ENCODE measurements at places on chromosomes 11 and 22.

- DNase-seq, result no peak
Measured at GRCh38 chr11:134751031-134751585, 339.1 kb upstream of the B3GAT1 start.

GRCh38 chr11:129880311-129880710 is 15.1 kb downstream of the NFRKB start:
- no peak for DNase-seq

- no peak for DNase-seq
Measured at GRCh38 chr11:20937826-20938225, 268.4 kb downstream of the NELL1 start.

GRCh38 chr11:117313091-117313490 is 3.0 kb downstream of the BACE1 start:
- DNase-seq, result no peak

- no peak for DNase-seq
Measured at GRCh38 chr11:112113539-112114457, 27.1 kb downstream of the SDHD start.

DNA sequence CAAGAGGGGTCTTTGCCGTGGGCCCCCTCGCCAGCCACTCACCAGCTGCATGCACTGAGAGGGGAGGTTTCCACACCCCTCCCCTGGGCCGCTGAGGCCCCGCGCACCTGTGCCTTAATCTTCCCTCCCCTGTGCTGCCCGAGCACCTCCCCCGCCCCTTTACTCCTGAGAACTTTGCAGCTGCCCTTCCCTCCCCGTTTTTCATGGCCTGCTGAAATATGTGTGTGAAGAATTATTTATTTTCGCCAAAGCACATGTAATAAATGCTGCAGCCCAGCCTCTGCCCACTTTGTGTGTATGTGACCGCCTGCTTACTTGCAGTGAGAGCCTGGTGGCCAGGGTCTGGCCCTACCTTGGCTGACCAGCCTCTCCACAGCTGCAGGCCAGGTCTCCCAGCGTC is 2.8 kb upstream of the CRACR2B start:
- DNase-seq, result no peak

- DNase-seq, result no peak
Measured at GRCh38 chr11:16239141-16240105, 116.9 kb downstream of the SOX6 start.

DNA sequence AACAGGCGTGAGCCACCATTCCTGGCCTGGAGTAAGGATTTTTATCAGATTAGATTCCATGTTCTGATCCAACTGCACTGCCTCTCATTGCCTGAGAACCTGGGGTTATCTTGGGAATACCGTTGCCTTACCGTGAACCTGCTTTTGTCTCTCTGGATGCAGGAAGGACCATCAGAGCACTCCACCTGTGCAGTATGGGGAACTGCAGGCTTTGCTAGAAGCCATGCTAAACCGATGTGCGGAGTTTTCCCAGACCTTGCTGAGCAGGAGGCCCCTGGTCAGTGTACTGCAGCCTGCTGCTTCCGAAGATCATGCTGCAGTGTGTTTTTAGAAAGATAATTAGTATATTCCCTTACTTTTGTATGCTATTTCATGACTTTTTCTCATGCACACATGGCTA is 43.6 kb downstream of the MEI1 start:
- DNase-seq, result no peak

- DNase-seq, result peak; percentile 36
Measured at GRCh38 chr11:762421-763072, 14.7 kb downstream of the GATD1 start.

DNA sequence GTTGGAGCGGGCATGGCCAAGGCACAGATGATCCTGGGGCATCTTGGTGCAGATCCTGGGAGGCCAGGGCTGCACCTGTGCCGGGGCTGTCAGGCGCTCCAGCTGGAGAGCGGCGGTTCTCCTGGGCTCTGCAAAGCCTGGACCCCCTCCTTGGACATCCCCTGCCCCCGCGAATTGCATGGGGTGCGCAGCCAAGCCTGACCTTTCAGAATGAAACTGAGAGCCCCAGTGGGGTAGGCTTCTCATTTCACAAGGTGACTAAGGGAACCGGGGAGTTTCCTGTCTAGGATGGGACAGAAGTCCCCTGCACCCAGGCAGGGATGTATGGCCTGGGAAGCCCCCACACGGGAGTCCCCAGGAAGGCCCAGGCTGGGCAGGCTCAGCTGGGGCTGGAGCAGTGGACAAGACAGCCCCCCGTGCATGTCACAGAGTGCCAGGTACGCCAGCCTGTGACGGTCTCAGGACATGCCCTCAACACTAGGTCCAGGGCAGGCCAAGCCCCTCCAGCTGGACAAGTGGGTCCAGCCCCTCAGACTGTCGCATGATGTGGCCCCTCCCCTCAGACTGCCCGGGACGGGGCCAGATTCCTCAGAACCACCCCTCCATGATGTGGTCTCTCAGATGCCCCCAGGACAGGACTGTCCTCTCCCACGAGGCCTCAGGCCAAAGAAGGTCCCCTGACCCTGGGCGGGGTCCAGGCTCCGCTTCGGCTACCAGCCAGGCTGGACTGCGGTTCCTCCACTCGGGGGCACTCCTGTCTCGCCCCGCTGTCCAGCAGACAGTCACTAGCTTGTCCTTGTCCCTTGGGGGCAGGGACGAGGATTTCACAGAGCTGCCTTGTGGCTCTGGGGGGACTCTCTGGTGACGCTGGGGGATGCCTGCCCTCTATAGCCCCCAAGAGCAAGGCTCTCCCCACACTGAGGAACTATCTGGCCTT is 2.3 kb downstream of the LSP1 start:
- no peak for DNase-seq

- peak; percentile 59 for DNase-seq
Measured at GRCh38 chr22:38843657-38844314, at the start of gene NPTXR. TSS of gene NPTXR (minus strand) at chr22:38844028.

DNA sequence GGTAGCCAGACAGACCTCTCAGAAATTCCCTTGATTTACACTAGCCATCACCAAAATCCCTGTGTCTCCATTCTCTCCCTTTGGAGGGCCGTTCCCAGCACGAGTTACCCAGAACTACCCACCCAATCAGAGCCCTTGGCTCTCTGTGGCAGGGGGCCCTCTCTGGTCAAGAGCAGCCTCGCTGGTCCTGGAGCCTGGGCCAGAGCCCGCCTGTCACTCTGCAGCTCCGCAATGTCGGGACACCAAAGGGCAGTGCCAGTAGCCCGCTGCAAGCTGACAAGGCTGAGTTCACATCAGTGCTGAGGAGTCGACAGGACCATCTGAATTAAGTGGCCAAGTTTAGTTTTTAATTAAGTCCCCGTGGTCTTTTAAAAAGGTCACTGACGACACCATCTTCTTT is 241.6 kb downstream of the ST3GAL4 start:
- DNase-seq, result no peak

DNA sequence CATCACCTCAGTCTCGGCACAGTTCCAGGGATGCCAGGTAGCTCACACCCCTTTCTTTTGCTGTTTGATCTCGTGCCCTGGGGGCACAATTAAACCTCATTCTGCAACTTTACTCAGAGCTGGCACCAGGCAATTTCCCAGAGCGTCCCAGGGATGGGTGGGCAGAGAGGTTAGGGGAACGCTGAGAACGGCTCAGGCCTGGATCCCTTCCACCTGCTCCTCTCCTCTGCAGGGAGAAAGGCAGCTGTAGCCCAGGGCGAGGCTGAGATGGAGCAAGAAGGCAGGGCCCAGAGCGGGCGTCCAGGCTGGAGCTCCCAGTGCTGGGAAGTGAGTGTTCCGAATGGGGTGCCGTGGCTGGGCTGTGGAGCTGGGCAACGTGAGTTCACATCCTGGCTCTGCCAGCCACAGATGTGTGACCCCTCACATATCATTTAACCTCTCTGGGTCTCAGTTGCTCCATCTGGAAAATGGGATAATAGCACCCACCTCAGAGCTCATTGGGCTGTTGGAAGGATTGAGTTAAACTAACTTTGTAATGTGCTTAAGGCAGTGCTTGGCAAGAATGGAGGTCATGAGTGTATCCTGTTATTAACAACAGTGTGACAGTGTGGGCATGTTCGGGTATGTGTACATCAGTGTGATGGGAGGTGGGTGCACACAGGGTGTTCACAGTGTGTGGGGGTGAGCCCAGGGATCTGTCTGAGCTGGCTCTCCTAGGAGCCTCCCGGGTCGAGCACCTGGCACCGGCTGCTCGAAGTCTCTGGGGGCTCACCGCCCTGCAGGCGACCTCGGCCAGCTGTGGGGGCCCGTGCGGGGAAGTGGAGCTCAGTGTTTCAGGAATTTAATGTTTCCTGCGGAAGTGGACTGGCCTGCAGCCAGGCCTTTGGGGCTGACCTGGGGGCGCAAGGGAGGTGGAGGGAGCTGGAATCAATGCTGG is 15.5 kb downstream of the OTUB1 start:
- DNase-seq, result peak; percentile 41

GRCh38 chr22:37777122-37777687 is 30.5 kb upstream of the GCAT start:
- peak; percentile 80 for DNase-seq

- DNase-seq, result no peak
Measured at GRCh38 chr11:111715142-111715816, 50.9 kb downstream of the PPP2R1B start.

DNA sequence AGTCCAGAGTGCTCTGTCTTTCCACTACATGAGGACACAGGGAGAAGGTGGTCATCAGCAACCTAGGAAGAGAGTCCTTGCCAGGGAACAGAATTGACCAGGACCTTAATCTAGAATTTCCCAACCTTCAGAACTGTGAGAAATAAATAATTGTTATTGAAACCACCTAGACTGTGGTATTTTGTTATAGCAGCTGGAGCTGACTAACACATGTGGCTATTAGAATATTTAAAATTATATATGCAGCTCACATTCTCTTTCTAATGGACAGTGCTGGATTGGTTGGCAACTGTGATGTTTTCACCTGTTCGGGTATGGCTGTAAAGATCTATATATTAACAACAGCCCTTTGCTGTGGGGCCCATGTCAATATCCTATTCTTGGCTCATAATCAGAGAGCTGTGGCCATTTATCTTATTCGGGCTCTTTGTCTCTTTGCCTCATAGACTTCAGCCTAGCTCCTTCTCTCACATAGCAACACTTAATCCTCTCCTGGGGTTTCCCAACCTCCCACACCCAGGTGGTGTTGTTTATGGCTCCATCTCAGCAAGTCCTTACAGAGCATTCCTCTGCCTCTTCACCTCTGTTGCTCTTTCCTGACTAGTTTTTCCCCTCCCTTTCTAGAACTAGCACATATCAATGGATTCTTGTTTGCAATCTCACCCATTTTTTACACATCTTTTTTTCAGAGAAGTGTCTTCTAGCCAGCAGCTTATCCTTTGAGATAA is 46.4 kb upstream of the AMOTL1 start:
- DNase-seq, result no peak

- peak; percentile 77 for DNase-seq
Measured at GRCh38 chr22:40818747-40819598, at the start of gene SLC25A17. TSS of gene SLC25A17 (minus strand) at chr22:40819346. CDS start at chr22:40819248, 98 bp downstream.

- DNase-seq, result no peak
Measured at GRCh38 chr11:106989078-106989455, 29.2 kb downstream of the GUCY1A2 start.

Data from T1000 (cell line).